ENCODE measurements at places on chromosomes 7 and 10. TPM values are rescaled to one million over a fixed set of nuclear protein-coding genes. Genes with fewer than 3 reads are reported as not detected.

DNA sequence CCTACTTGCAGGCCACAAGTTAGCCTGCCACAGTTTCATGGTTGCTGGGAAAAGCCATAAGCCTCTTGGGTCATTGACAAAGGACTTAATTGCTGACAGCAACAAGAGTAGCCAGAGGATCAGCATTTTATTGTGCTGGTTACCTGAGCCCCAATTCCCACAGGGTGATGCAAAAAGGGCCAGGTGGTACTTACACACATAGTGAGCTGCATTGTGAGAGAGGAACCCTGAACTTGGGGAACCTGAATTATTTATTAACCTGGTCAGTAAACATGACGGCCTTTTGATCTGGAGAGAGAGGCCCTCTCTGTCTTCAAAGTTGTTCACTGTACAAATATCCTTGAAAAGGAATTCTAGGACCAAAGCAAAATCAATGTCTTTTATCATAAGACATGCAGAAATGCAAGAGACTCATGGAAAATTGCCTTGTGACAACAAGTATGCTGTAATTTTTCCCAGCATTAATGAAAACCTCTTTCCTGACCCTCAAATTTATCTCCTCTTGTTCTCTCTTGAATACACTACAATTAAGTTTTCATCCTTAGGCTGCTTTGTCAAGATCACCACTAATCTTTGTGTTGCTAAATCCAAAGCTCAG is 102.9 kb upstream of the PHYHIPL start:
- peak; percentile 62 for DNase-seq

Gene GRM3
- total RNA-seq = not detected

DNA sequence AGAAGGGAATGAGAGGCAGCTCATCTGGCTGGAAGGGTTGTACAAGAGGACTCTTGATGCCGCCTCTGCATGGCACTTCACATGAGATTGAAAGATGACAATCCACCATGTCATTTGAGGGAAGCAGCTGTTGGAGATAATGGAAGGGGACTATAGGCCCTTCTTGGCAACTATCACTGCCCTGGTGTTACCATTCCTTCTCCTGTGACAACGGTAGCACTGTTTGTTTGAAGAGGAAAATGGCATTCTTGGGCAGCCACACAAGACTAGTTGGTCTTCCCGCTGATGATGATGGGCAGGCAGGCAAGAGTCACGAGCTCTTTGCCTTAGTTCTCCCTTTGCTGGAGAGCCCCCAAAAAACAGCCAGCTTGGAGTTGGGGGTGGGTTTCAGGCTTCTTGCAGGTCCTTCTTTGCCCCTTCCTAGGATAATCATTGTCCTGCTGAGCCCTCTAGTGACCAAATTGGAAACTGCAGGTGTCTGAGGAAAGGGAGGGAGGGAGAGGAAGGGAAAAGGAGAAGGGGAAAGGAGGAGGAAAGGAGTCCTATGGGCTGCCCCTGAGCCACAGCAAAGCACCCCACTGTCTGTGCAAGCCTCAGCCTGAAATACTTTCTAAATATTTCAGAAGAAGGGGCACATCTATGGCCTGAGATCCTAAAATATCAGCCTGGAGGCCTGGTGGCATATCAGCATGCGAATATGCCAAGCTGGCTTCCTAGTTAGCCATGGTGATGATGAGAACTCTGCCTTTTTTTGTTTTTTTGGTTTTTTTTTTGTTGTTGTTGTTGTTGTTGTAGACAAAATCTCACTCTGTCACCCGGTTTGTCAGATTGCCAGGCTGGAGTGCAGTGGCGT is 165.6 kb upstream of the KMT2E start:
- DNase-seq = peak; percentile 57

- DNase-seq = no peak
Observed at GRCh38 chr7:37570145-37570544, 113.4 kb upstream of the GPR141 start.

GRCh38 chr7:79340212-79340611 is 113.3 kb downstream of the MAGI2 start:
- no peak for DNase-seq

Gene JCAD
- total RNA-seq = 30.3 TPM

Gene UPK3BL1
- 28.3 TPM for total RNA-seq

DNA sequence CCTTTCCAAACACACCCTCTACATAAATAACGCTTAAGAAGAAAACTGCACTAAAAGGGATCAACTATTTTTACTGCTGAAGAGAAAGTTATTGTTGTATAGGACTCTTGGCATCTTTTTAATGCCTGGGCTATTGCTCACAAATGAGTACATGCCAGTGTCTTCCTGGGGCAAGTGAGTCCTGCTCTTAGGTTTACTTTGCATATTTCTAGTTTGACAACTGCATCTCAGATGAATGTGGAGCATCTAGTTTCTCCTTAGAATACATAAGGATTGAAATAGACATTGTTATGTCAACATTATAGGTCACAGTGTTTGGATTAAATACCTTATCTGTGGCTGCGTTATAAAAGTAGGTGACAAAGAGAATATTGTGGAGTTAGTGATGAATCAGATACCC is 44.5 kb downstream of the PSMC2 start:
- no peak for DNase-seq

GRCh38 chr7:152923711-152924110 is 164.2 kb downstream of the ACTR3B start:
- no peak for DNase-seq

GRCh38 chr10:78139341-78139740 is 105.7 kb downstream of the RPS24 start:
- DNase-seq = no peak

- DNase-seq = no peak
Observed at GRCh38 chr7:124284937-124285336, 252.1 kb upstream of the TMEM229A start.

DNA sequence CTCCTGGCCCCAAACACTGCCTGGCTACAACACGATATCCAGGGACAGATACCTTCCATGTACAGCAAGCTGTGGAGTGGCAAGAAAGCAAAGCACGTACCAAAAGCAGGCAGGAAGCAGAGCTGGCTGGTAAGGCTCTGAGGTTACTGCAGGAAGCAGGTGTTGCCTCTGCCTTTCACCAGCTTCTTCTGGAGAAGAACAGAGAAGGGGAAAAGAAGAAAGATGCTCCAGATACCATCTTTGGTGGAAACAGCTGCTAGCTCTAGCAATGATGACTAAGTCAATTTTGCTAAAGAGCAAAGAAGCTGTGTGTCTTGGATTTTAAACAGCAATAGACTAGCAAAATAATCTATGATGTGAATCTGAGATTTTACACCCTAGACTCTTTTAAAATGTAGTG is 34.9 kb upstream of the PRSS1 start:
- DNase-seq = no peak

DNA sequence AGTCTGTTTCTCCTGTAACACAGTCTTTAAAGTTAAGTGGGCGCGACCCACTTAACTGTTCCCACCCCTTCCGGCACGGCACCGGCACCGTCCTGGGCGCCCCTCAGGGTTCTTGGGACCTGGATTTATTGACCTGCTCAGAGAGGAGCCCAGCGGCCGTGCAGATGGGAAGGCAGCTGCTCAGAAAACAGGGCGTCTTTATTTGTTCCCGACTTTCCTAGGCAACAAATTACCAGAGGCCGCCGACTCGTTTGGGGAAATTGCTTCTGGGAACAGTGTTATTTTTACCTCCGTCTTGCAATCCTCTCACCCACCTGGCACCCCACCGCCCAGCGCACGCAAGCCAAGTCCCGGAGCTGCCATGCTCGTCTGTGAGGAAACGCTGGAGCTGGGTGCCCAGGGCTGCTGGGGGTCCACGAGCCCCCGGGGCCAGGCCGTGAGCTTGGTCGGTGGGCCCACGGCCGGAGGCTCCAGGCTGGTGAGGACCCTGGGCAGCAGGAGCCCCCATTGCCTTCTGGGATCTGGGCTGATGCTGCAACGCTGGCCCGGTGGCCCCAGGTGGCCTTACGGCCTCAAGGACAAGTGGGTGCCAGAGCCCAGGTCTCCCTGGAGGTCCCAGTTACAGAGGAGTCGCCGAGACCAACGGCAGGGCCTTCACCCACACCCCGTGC is 14.9 kb upstream of the ADGRA1 start:
- DNase-seq = no peak

- DNase-seq = peak; percentile 11
Observed at GRCh38 chr10:15877836-15878576, 17.7 kb upstream of the MINDY3 start.

DNA sequence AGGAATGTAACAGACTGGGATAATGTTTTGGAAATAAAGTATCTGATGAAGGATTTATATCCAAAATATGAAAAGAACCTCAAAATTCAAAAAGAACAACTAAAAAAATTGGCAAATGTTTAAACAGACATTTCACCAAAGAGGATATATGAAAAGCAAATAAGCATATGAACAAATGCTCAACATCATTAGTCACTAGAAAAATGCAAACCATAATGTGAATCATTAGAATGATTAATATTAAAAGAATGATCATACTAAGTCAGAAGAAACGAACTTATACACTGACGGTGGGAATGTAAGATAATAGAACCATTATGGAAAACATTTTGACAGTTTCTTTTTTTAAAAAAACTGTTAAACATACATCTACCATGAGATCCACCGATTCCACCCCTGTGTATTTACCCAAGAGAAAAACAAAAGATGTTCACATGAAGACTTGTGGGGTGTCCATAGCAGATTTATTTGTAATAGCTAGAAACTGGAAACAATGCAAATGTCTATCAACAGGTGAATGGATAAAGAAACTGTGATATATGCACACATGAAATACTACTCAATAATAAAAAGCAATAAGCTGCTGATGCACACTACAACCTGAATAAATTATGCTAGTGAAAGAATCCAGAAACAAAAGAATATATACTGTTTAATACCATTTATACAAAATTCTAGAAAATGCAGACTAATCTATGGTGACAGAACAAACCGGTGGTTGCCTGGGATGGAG is 35.7 kb downstream of the PRKG1 start:
- DNase-seq = no peak

- no peak for DNase-seq
Observed at GRCh38 chr7:114531326-114531725, 116.7 kb downstream of the FOXP2 start.

Gene TAS2R5
- not detected for total RNA-seq

Gene GSTO2
- 13.4 TPM for total RNA-seq

DNA sequence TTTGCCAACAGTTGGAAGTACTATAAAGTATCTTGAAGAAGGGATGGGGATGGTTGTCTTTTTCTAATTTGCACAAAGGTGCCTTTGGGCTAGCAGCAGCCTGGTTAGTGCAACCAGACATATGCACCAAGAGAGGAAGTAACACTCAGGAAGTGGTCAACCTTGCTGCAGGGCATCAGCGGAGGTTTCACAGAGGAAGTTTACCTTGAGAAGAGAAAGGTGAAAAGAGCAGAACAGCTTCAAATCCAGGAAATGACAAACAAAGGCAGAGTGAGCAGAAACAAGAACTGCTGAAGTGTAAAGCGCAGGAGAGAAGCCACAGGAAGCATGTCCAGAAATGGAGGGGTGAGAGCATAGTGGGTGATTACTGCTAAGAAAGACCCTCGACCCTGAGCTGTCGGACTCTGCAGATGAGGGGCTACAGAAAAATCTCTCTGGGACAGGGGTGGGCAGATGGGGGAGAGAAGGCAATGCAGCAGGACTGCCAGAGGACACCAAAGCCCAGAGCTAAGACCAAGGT is 66.9 kb downstream of the STK17A start:
- DNase-seq = peak; percentile 73

Gene LEP
- total RNA-seq = not detected

- DNase-seq = no peak
Observed at GRCh38 chr10:2990764-2991163, 76.6 kb upstream of the PFKP start.

Gene EN2
- not detected for total RNA-seq

Gene AKR1C8
- not detected for total RNA-seq

GRCh38 chr10:62632071-62632809 is 172.3 kb upstream of the ADO start:
- peak; percentile 63 for DNase-seq

DNA sequence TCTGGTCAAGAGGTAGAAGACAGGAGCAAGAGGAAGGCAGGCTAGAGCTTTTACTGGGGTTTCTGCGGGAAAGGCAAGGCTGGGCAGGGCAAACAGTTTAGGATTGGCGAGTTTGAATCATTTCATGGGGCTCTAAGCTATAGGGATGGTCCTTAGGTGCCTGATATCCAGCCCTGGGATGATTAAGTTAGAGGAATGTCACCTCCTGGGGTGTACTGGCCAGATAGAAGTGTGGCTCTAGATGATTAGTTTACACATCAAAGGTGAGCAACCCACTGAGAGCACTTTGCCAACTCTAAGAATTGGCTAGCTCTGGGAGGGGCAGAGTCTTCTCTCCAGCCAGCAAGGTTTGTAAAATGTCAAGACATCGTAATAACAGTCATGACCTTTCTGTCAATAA is 52.4 kb downstream of the ZNF365 start:
- DNase-seq = no peak

DNA sequence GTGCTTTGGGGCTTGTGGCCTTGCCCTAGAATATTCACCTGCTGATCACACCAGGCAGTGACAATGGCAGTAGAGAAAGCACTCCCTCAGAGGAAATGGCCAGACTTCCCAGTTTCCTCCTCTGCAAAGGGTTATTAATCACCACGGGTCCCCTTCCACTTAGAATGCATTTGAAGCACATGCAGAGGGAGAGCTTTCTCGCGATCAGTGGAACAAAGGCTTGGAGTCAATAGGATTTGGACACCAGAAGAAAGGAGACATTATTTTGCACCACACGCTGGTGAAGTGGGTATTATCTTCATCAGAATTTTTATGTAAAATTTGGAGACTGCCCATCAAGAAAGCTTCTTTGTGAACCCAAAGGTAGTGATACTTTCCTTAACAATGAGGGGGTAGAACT is 35.4 kb upstream of the INHBA start:
- DNase-seq = no peak

Gene CPA5
- not detected for total RNA-seq

Gene TCAF2
- total RNA-seq = 2.6 TPM

Gene ADRB1
- 0.87 TPM for total RNA-seq

DNA sequence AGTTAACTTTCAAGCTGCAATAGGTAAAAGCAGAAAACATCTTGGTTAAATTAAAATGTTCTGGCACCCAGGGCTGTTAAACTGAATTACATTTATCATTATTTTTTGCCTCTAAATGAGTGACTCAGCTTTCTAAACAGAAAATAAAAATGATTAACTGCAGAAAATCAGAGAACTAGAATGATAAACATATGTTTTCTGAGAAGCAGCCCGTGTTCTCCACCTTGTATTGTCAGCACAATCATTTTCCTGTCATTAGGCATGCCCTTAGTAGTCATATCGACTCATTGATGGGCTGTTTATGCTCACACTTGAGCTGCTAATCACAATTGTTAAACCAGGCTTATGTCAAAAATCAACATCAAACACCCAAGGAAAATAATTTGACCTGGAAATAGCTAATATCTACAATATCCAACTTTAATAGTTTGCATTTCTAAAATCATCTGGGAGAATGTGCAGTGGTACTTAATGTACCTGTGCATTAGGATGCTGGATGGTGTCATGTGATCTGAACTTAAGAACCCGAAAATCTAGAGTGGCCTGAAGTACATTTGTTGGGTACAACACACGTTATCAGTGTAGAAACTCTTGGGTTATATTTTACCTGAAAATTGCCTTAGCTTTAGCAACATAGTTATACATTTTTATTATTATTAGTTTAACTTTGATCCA is 2.3 kb downstream of the MDFIC start:
- DNase-seq = no peak
